ENCODE measurements at places on chromosomes 1 and 21.

GRCh38 chr1:56831871-56832693 is 12.9 kb upstream of the FYB2 start:
- DNase-seq, result peak; percentile 66

DNA sequence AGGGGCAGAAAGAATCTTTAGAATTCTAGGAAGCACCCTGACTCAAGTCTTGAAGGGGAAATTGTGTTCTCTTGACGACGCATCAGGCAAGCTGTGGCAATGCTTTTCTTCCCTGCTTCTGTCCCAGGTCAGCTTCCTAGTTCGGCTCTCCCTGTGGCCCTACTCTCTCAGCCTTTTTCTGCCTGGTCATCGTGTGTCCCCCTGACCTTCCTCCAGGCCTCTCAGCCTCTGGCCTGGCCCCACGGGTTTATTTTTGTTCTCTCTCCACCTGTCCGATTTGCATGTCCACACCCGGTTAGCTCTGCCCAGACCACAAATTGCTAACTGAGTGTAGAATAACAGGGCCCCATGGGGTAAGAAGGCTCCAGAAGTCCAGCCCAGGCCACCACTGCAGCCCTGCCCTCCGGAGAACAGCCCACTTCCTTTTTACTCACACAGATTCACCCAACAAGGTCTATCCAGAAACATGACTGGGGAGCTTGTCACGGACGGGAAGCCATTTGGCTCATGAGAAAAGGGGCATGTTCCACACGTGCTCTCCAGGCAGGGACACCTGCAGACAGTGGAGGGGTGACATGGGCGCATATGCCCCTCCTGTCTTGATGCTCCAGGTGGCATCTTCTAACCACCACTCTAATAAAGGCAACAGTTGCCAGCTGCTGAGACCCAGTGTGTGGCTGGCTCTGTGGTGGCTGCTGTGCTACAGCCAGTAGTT is 9.8 kb downstream of the KCNN3 start:
- no peak for DNase-seq

DNA sequence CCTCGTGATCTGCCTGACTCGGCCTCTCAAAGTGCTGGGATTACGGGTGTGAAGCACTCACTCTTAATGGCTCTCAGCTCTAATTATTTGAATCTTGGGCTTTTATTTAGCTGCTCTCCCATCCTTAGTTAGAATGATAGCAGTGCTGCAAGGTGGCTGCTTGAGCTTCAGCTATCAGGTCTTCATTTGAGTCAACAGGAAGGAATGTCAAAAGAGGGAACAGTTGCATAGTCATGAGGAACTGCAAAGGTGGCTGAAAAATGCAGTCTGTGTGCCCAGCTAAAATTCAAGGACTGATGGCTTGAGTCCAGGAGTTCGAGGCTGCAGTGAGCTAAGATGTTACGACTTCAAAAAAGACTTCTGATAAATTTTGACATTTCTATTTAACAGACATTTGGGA is 55.6 kb downstream of the UCK2 start:
- DNase-seq, result no peak

DNA sequence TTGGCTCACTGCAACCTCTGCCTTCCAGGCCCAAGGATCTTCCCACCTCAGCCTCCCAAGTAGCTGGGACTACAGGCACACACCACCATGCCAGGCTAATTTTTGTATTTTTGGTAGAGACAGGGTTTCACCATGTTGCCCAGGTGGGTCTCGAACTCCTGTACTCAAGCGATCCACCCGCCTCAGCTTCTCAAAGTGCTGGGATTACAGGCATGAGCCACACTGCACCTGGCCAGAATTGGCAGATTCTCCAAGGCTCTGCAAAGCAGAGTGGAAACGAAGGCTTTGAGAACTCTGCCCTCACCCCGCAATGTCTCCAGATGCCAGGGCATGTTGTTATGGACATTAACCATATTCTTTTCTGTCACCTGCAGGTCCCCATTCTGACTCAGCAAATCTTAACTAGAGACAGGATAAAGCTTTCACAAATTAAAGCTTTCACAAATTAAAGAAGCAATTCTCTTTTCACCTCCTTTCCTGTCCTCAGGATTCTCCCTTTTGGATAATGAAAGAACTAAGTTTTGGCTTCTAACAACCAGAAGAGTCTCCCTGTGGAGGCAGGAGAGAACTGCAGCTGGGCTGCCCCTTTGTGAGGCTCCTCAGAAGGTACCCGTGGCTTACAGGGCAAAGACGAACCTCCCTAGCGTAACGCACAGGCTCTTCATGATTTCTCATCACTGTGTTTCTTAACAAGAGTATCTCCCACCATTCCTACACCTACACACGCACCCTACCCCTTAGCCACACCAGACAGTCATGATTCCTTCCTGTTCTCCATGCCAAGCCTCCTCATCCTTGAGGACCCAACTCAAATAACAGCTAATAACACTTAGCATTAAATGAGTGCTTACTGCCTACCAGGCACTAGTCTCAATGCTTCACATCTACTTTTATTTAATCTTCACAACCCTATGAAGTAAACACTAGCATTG is 29.8 kb downstream of the GPA33 start:
- no peak for DNase-seq

DNA sequence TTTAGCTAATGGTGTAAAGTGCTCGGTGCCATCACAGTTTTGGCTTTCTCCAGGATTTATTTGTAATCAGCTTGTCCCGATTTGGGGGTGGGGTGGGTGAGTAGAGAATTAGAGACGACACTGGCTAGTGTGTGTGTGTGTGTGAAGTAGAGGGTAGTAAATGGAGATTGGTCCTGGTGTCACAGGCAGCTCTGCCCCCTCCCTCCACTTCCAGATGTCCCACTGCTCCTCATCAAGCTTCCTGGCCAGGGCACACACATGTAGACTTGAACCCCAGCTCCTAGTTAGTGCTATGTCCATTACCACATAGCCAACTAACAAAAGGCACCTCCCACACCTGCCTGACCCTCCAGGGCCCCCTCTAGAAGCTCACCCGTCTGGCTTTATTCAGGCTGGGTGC is 3.2 kb downstream of the TRNP1 start:
- DNase-seq, result no peak

DNA sequence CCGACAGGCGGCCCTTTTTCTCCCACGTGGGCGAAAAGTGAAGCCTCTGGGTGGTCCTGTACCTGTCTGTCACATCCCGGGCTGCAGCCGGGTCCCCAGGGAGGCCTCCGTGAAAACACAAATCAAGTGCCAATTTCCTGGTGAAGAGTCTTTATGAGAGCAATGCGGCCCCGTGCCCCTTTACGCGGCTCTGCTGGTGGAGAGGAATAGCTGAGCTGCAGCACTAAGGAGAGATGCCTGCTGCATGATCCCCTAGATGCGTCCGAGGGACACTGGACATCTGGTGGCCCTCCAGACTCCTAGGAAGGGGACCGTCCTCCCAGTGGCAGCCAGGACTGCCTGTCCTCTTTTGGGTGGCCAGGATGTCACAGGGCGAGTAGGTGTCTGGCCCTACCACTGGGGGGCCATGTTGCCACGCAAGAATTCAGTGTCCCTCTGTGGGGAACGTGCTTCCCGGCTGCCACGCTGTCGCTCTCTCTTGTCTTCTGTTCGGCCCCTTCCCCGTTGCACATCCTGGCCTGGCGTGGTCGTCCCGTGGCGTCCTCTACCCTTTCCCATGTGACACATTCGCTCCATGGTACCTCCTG is 38.7 kb downstream of the COL18A1 start:
- no peak for DNase-seq

DNA sequence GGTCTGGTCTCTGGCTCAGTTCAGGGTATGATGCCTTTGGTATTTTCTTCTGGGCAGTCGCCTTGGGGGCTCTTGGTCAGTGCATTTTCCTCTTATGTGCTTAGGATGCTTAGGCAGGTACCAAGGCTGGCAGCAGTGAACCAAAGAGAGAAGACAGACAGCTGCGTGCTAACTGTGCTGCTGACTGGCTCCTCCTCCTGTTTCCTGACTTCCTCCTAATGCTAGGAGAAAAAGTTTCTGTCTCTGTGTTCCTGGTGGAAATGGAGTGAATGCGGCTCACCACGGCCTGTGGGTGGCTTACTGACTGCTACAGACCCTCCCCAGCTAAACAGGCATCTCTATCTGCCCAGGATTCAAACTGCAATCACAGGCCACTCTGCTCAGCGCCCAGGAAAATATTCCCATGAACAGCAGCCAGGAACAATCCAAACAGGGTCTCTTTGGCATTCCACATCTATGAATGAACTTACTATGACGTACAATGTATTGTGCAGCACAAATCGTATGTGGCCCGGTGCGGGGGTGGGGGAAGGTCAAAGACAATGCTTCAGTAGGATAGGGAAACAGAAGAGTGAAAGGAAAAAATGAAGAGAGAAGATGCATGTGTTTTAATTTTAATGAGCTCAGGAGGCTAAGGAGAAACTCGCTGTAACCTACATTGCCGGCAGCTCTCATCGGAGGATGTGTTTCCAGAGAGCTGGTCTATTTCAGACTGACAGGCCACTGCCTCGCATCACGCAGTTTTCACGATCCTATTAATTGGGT is 2.8 kb downstream of the ABCG1 start:
- no peak for DNase-seq

- no peak for DNase-seq
Observed at GRCh38 chr1:67250051-67250653, 57.5 kb upstream of the IL12RB2 start.
